Suppressor macrophage treated with lipopolysaccharide for 1 hour (primary cell): ENCODE measurements at places on chromosomes 16 and 17.

DNA sequence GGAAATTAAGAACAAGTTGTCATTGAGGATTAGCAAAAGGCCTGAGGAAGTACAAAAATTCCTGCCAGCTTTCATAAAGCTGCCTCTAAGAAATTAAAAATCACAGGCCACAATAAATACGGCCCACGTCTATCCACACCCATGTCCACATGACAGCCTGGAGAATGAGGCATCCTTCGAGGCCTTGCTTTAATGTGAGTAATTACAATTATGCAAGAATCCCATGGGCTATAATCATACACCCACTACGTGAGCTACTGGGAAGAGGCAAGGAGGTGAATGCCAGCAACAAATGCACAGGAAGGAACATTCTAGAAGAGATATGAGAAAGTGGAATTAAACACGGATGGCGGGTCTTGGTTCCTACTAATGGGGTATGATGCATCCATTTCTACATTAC lies 65.4 kb upstream of the ZFHX3 start:
- peak; percentile 92 for DNase-seq

DNA sequence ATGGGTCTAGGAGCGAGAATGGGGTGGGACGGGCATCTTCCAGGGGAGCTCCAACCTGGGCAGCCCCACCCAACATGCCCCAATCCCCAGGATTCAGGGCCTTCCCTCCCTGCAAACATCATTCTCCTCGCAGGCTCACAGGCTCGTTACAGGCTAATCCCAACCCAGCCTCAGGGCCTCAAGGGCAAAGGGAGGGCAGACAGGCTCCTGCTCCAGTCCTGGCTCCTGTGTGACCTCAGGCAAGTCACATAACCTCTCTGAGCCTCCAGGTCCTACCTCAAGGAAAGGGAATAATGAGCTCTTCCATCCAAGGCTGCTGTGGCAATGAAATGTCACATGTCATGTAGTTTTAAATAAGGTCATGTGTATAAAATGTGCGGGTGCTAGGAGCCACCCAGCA lies 186.5 kb upstream of the TNRC6C start:
- no peak for DNase-seq

DNA sequence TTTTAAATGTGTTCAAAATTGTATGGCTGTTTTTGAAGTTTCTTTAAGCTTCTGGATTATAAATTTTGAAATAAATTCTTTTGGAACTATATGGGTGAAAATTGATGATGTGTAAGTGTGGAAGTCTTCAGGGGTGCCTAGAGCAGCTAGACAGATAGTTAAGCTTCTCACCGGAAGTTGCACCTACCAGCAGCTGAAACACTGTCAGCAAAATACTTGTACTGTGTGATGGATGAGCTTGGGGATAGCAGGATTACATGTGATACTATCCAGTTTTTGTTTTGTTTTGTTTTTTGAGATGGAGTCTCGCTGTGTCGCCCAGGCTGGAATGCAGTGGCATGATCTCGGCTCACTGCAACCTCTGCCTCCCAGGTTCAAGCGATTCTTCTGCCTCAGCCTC lies 19.7 kb downstream of the RBL2 start:
- no peak for DNase-seq

DNA sequence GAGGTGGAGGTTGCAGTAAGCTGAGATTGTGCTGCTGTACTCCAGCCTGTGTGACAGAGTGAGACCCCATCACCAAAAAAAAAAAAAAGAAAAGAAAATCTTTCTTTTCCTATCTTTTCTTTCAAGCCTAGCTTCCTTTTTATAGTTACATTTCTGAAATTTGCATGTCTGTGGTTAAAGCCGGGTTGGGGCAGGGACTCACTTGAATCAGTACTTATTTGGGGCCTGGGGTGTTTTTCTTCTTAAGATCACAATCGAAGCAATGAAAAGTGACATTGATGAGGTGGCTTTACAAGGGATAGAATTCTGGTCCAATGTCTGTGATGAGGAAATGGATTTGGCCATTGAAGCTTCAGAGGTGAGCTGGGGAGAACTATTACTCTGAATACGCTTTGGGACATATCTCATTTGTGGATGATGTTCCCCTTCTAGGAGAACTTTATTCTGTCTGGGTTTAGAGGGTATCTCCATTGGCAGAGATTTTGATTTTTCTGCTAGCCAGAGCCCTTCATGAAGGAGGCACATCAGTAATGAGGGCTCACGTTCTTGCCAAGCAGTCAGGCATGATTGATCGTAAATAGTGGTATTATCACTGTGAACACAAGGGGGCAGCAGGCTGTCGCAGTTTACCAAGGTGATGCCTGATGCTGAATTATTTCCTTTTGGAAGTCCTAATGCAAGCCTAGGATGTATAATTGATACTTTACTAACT lies 14.3 kb downstream of the KPNB1 start:
- DNase-seq, result peak; percentile 71

DNA sequence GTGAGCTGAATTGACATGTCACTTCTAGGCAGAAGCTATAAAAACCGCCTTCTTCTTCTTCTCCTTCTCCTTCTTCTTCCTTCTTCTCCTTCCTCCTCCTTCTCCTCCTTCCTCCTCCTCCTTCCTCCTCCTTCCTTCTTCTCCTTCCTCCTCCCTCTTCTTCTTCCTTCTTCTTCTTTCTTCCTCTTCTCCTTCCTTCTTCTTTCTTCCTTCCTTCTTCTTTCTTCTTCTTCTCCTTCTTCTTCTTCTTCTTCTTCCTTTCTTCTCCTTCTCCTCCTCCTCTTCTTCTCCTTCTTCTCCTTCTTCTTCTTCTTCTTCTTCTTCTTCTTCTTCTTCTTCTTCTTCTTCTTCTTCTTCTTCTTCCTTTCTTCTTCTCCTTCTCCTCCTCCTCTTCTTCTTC lies 4.8 kb upstream of the FBXL19 start:
- no peak for DNase-seq

GRCh38 chr16:85593494-85594221 lies 19.5 kb upstream of the GSE1 start:
- DNase-seq, result no peak

DNA sequence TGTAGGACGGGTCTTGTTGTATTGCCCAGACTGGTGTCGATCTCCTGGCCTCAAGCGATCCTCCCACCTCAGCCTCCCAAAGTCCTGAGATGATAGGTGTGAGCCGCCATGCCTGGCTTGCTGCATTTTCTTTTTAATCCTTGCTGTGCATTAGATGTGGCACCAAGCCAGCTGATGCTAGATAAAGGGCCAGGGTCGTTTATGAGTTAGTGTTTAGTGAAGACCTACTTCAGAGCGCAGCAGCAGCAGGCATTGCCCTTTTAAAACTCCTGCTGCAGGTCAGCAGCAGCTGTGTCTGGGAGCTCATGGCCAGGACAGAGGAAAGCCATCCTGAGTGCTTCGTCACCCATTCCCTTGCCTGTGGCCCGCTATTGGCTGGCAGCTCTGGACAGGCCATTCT lies 237.3 kb downstream of the CCDC182 start:
- no peak for DNase-seq
